ENCODE measurements at places on chromosomes 5 and 9.
A peak's percentile ranks its signal among the peaks of the same experiment; 100 is the strongest.

DNA sequence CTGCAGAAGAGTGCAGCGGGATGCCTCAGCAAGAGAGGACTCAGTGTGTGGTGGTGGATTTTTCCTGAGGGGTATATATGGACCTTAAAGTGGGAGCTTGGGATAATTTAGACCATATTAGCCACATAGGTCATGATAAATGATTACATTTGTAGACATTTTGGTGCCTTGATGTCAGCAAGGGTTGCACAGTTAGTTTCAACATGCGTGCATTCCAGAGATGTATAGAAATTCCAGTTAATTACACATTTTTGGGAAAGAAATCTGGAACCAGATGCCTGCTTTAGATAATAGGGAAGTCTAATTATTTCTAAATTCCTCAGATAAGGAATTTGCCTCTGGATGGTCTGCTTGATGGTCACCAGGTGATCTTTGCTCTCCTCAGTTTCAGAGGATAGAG is 440.6 kb upstream of the PAPPA start:
- no peak for DNase-seq

DNA sequence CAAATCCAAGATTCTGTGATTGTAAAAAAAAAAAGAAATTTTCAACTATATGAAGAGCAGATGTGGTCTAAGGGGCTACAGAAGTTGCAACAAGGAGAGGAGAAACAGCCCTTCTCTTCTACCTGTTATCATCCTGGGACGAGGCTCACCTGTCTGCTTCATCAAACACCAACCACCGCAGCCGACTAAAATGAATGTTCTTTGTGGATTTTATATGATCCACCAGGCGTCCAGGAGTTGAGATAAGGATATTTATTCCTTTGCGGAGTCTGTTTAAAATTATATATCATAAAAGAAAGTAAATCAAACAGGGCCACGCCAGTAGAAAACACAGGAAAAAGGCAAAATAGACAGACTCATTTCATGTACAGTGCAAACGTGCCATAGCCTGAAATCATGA is 21.5 kb downstream of the DDX31 start:
- DNase-seq, result no peak

DNA sequence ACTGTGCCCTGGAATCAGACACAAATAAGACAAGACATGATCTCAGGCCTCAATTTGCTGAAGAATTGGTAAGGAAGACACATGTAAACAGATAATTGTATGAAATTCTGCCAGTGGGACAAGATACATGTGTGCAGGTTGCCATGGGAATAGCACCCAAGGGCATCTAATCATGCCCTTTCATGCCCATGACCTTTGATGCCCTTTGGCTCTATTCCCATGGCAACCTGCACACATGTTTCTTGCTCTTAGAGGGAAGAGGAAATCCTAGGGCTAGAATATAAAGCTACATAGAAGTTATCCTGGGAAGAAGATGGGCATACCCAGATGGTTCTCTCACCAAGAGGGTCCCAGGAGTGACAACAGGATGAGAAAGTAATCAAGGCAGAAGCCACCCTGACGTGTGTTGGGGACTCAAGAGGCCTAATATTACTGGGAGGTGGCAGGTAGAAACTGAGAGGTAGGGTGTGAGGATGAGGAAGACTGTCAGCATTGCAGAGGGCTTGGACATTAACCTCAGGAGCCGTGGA is 34.4 kb downstream of the P4HA2 start:
- no peak for DNase-seq

DNA sequence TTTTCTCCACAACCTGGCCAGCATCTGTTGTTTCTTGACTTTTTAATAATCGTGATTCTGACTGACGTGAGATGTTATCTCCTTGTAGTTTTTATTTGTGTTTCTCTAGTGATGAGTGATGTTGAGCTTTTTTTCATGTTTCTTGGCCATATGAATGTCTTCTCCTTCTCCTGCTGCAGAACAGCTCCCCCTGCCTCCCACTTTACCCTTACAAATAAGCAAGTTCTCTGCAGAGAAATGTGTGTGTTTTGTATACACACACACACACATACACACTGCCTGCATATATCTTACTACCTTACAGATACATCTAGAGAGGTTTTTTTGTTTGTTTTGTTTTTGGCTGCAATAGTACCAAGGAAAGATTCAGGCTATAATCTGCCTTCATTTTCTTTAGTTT is 88.7 kb upstream of the PHF24 start:
- DNase-seq, result peak; percentile 25

DNA sequence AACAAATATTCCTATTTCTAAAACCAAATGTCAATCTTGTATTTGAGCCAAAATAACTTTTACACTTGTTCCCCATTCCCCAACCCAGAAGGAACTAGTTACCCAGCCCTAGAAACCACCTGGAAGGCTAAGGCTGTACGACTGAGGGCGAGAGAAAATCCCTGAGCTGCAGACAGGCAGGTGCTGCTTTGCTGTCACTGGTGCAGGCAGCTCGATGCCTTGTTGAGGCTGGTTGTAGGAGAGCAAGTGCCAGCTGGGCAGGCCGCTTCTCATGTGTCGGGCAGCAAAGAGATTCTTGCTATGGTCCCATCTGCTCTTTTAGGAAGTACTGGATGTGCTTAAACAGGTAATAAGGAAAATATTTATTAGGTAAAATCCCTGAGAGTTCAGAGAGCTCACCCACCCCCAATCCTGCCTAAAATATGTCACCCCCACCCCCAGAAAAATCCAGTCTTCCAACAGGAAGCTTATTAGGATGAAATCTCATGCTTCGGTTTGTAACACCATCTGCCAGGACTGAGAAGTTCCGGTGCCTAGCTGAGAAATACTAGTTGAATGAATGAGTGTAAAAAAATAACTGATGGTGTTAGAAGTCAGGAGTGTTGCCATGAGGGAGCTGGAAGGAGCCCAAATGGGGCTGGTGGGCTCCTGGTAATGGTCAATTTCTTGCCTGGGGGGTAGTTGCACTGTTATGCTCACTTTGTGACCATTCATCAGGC is 91.1 kb upstream of the DMRT1 start:
- no peak for DNase-seq

- DNase-seq, result no peak
These were observed 43.1 kb downstream of the SAXO1 start for GRCh38 chr9:18989865-18990264.

- no peak for DNase-seq
These were observed 81.9 kb downstream of the GPR21 start for GRCh38 chr9:123115146-123115913.
